ENCODE measurements at places on chromosomes 5 and 9.

- no peak for DNase-seq
These were observed 142.7 kb downstream of the C5orf15 start for GRCh38 chr5:133825631-133826289.

DNA sequence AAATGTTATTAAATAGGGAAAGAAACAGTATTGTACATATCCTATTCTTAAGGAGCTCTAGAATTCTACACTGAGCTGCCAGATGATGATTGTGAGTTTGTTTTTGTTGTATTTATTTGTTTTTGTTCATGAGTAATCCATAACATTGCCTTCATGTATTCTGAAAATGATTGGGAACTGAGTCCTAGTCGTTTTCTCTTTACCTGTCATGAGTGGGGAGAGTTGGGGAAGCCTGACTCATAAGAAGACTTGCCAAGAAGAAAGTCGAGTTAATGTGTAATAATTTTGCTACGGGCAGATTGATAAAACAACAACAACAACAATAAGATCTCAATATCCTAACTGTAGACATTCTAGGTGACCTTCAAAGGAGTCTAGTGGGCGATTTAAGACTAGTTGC, 103.8 kb downstream of the ANKRD55 start:
- DNase-seq = no peak

DNA sequence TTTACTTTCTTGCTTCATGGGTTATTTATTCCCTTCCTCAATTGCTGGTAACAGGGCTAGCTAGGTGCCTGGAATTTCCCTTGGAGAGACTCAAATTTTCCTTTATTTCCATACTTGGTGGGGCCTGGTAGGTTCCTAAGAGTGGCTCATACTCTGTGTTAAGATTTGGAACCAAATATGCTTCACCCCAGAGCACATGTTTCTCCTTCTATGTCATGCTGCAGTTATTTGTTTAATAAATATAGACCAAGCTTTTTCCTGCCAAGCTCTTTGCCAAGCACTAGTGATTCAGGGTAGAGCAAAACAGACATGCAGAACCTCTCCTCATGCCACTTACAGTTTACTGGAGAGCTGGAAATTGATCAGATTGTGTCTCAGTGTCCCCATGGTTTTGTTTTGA, 290.3 kb upstream of the SGCD start:
- no peak for DNase-seq

GRCh38 chr9:114941376-114941775, 11.0 kb upstream of the TNFSF8 start:
- no peak for DNase-seq

DNA sequence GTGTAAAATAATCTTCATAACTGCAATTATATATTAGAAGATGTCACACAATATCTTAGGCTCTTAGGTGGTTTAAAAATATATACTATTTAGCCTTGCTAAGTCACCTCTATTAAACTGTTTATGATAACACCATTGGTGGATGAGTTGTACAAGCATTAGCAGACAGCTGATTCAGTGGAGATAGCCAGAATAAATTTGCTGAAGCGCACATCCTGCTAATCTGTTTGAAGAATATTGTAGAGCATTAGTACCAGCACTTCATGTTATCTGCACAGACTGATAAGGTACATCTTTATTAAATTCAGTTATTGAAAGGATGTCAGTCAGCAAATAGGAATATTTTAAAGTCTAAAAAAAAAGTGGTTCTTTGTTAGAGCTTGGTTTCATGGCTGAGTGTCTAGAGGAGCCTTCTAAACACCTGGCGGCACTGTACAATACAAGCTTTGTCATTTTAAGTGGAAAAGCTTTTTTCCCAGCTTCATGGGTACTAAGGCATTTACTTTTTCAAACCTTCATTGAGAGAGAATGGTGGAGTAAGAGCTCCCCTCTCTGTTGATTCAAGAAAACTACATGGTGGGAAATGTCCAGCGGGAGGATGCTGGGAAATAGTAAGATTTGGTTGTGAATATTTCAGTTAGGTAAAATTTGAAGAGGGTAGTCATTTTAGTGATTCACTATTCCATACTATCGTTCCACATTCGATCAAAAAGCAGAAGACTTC, 275.1 kb downstream of the SLF1 start:
- no peak for DNase-seq

DNA sequence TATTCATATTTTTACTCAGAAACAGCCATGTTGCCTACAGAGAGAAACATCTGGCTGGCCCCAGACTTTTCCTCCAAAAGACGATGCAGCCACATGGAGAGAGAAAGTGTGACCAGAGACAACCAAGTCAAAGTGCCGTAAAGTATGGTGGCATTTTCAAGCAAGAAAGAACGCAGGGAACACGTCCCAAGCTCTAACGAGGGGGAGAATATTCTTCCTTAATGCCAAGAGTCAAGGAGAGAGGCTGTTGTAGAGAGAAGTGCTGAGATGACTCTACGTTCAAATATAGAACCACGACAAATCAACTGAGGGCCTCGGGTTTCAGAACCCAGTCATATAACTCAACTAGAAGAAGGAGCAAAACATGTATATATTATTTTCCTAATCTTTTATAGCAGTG, 55.9 kb downstream of the FNBP1 start:
- DNase-seq = no peak

DNA sequence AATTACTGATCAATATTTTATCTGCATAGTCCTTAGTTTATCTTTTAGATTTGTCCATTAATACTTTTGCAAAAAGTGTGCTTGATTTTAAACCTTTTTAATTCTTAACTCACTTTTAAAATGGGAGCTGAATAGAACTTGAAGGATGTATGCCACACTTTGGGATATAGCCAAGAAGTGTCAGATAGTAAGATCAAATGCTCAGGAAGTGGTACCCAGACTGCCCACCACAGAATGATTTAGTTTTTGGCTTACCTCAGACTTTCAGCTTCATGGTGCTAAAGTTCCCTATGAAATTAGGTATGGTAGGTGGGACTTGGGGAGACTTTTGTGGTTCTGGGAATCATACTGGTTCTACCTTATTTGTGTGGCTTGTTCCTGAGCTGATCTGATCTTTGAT, 14.7 kb downstream of the FOCAD start:
- DNase-seq = no peak

DNA sequence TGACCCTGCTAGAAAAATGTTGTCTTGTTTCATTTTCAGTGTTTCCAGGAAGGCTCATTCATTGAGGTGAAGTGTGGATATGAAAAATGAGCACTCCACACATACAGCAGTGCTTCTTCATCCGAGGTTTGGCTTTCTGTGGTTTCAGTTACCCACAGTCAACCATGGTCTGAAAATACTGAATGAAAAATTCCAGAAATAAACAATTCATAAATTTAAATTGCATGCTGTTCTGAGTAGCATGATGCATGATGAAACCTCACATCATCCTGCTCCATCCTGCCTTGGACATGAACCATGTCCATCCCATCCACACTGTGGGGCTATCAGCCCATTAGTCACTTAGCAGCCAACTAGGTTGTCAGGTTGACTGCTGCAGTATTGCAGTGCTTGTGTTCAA, 10.4 kb upstream of the SLC45A2 start:
- no peak for DNase-seq

DNA sequence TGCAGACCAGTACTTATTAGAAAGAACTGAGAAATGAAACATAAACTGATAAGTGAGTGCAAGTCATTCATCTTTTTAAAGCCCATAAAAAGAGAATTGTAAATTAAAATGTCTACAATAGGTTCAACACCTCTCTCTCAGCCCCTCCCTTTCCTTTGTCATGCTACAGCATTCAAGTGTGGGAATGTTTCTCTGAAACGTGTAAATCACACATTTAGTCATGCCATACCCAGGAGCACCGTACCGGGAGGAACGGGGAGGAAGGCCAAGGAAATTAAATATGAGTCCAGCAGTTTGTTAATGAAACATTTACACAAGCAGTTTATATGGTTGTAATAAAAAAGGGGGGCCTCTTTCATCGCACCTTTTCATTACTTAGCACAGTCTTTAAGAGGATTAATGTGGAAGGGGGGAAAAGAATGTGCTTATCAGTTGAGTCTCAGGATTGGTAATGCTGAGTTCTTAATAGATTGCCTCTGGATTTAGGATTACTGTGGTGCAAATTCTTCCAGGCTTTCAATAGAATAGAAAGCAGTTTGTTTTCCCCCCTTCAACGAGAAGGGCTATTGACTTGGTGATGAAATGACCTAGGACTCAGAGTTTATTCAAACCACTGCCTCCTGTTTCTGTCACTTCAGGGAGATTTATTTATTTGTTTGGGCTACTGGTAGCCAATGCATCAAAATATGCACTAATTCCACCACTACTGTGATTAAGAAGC, 176.0 kb upstream of the ZNF608 start:
- no peak for DNase-seq

- DNase-seq = no peak
These were observed 12.7 kb downstream of the BRD3 start for GRCh38 chr9:134054891-134055811.

DNA sequence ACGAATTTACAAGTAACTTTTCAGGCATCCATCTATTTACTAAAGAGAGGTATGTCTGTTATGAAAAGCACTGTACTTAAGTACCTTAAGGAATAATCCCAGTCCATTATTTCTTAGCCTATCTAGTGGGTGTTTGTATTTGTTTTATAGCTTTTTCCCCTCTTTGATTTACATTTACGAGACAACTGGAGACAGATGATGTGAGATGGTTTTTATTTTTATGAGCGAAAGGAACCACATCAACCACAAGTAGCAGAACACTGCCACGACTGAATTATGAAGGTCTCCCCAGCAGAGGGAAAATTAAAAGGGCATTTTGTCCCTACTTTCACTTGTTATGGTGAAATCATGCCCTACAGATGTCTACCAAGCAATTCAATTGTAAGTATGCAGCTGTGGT, 357.8 kb downstream of the NFIB start:
- no peak for DNase-seq

GRCh38 chr9:34546834-34547827, 24.3 kb upstream of the ENHO start:
- no peak for DNase-seq

DNA sequence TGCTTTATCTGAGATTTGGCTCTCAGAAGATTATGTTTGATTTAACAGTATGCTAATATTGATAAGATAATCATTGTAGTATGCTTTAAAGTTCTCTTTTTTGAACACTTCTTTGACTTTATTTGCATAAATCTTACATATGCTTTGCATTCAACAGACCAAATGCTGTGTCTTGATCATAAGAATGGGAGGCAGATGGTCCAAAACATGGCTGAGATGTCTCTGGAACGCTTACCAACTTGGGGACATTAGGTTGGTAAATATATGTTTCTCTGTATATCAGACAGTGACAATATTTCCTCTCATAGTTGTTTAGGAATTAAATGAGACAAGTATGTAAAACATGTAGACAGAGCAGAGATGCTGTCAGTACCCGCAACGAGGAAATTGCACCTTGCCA, 197.9 kb upstream of the CTNND2 start:
- no peak for DNase-seq

DNA sequence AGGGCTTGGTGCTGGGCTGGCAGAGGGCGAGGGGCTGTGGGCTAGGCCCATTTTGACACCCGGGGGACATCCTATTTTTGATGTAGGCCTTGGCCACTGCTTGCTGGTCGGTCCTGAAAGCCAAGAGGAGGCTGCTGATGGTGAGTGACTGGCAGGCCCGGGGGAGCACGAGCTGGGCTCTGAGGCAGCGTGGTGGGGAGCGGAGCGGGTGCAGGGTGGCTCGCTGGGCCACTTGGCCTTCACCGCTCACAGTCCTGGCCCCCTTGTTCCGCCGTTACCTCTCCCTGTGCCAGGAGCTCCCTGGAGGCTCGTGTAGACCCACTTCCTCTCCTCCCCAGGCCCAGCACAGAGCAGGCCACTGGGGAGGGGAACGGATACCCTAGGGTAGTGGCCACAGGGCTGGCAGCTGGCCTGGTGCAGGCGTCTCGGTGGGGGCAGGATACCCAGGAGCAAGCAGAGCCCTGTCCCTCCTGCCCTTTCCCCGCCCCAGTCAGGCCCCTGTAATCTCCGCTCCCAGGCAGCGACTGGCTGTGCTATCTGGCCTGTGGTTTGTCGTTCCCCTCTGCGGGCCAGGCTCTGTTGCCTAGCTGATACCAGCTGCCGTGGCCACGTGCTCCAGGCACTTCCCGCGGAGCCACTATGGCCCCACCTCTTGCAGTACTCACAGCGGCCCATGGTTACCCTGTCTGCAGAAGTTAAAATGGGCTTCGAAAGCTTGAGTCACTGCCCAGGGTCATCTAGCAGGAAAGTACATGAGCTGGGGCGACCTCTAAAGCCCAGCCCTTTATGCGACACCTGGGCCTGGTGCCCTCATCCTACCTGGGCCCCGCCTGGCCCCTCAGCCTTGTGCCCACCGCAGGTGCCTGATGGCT, 11.7 kb upstream of the DOLPP1 start:
- no peak for DNase-seq

GRCh38 chr5:78997090-78997489, 12.0 kb upstream of the ARSB start:
- DNase-seq = no peak

DNA sequence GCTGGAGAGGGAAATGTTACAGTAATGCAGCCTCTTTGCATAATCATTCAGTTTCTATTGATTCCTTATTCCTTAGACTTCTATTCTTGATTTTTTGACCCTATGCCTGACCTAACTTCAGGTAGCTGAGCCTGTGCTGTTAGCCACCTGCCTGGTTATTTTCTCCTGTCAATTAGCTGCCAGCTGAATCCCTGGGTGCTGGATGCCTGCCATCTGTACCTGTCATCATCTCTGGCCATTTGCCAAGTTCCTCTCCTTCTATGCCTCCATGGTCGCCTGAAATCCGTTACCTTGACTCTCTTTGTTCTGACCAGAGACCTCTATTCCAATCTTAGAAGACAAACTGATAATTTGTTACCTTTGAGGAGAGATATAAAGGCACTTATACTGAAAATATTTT, 178.3 kb downstream of the CAVIN4 start:
- DNase-seq = no peak

DNA sequence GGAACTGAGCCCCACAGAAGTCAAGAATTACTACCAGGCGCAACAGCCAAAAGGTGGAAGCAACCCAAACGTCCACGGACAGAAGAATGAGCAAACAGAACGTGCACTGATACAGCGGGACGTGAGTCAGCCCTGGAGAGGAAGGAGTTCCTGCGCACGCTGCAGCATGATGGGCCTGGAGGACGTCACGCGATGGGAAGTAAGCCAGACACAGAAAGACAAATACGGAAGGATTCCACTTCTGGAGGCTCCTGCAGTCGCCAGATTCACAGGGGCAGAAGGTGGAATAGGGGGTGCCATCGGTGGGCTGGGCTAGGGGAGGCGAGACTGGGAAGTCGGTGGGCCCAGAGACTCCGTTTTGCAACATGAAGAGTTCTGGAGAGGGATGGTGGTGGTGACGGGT, 80.3 kb upstream of the PHYKPL start:
- no peak for DNase-seq

DNA sequence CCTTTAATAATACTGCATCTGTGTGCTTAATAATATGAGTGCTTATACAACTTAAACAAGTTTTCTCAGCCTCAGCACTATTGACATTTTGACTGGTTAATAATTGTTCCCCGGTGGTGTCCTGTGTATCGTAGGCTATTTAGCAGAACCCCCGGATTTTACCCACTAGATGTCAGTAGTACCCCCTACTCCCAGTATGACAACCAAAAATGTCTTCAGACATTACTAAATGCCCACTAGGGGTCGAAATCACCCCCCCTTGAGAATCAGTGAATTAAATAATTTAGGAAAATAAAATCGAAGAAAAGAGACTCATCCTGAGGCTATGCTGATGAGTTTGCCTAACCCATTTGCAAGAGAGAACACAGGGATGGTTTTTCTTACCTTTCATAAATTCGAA, 166.3 kb downstream of the ATP10B start:
- DNase-seq = no peak

- no peak for DNase-seq
These were observed 106.1 kb upstream of the SLC44A1 start for GRCh38 chr9:105138306-105138801.

- no peak for DNase-seq
These were observed 99.7 kb upstream of the OSMR start for GRCh38 chr5:38745836-38746732.

Data from non-pigmented ciliary epithelial cell (primary cell).